ENCODE measurements at places on chromosomes 7 and 10. TPM values are rescaled to one million over a fixed set of nuclear protein-coding genes. Genes with fewer than 3 reads are reported as not detected.

MSMB gene
- total RNA-seq, result 0.64 TPM

EPHB6 gene
- 18.5 TPM for total RNA-seq

CFAP70 gene
- total RNA-seq, result 11.2 TPM

SUV39H2 gene
- total RNA-seq, result 7.7 TPM

DNA sequence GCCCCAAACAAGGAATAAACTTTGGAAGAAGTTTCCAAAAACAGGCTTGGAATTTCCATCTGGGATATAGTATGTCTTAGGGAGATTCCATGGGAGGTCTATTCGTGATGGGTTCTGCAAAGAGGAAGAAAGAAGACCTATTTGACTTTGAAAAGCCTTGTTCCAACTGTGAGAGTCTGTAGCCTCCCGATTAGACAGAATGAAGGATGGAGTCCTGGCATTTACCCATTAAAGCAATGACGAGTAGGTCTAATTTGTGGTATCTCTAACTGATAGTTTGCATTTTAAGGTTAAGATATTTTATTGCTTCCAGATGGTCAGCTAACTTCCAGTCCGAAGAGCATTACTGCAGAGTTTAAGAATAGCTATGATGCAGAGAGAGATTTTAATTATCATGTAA lies 19.5 kb upstream of the GALNT17 start:
- no peaks in the 10 kb centered on the region for H3K27me3 ChIP-seq
- H3K4me1 ChIP-seq, result no peaks in the 10 kb centered on the region
- H3K27ac ChIP-seq, result no peak overlapping the region
- H3K4me3 ChIP-seq, result no peak overlapping the region
- DNase-seq, result no peak

DNA sequence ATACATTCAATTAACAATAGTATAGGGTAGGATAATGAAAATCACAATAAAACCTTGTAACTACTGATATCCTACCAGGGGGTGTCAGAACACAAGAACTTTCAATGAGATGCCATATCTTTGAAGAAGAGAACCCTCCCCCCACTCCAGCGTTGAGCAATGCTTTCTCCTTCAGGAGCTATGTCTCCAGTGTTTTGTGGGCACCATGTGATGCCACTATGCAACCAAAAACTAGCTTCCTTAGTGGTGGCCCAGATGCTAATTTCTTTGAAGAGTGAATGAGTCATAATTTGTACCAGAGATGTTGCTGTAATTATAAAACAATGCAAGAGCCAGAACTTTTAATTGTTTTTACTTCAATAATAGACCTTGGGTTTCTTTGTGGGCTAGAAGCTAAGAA lies 76.0 kb upstream of the ADO start:
- no peaks in the 10 kb centered on the region for H3K36me3 ChIP-seq
- H3K4me3 ChIP-seq, result no peak overlapping the region
- H3K4me1 ChIP-seq, result no peaks in the 10 kb centered on the region
- no peaks in the 10 kb centered on the region for H3K27me3 ChIP-seq
- DNase-seq, result no peak

DNA sequence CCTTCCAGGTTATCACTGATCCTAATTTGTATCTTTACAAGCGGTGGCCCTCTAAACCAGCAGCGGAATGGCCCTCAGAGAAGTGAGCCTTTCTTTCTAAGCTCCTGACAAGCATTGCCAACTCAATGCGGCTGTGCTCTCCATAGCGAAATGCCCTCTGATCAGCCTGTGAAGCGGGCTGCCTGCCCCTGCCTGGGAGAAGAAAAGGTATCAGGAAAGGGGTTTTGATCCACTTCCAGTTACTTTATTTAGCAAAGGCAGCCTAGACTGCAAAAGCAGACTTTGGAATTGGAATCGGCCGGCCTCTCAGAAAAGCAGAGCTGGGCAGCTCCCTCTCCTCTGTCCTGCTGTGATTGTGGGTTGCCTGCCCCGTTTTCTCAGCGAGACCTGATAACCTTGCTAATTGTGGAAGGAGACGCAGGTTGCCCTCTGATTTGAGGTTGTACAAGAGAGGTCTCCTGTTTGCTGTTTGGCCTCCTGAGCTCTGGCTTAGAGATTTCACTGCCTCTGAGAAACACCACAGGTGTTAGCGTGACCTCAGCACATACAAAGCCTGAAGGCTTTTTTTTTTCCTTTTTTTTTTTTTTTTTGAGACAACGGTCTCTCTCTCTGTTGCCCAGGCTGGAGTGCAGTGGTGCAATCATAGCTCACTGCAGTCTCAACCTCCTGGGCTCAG lies 53.9 kb upstream of the SH2B2 start:
- H3K36me3 ChIP-seq, result peaks cover 4% of the 10 kb centered on the region
- no peaks in the 10 kb centered on the region for H3K4me1 ChIP-seq
- H3K27me3 ChIP-seq, result no peaks in the 10 kb centered on the region

- no peak overlapping the region for H3K27ac ChIP-seq
- H3K4me1 ChIP-seq, result no peaks in the 10 kb centered on the region
- H3K27me3 ChIP-seq, result peaks cover under 1% of the 10 kb centered on the region
- H3K4me3 ChIP-seq, result no peak overlapping the region
- H3K36me3 ChIP-seq, result no peaks in the 10 kb centered on the region
- no peak for DNase-seq
These were observed 77.6 kb downstream of the C10orf90 start for GRCh38 chr10:126592901-126593300.

- H3K36me3 ChIP-seq, result no peaks in the 10 kb centered on the region
- no peaks in the 10 kb centered on the region for H3K27me3 ChIP-seq
- no peaks in the 10 kb centered on the region for H3K4me1 ChIP-seq
These were observed 18.4 kb downstream of the EEPD1 start for GRCh38 chr7:36171503-36171902.

DNA sequence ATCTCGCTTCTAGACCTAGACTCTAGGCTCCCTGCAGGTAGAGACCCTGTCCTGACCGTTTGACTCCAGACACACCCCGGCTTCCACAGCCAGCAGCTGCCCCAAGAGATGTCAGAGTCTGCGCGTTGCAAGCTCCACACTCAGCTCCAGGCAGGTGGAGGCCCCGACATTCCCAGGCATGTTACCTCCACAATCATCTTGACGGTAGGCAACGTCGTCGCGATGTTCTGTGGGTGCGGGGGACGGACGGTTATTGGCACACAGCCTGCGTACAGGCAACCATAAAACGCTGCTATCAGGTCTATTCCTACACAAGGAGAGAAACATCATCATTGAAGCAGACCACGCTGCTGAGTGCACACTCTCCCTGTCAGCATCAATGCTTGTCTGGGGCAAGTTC lies 213.2 kb downstream of the ZMYND11 start:
- no peaks in the 10 kb centered on the region for H3K4me1 ChIP-seq
- DNase-seq, result no peak
- H3K27me3 ChIP-seq, result no peaks in the 10 kb centered on the region
- H3K4me3 ChIP-seq, result no peak overlapping the region

DNA sequence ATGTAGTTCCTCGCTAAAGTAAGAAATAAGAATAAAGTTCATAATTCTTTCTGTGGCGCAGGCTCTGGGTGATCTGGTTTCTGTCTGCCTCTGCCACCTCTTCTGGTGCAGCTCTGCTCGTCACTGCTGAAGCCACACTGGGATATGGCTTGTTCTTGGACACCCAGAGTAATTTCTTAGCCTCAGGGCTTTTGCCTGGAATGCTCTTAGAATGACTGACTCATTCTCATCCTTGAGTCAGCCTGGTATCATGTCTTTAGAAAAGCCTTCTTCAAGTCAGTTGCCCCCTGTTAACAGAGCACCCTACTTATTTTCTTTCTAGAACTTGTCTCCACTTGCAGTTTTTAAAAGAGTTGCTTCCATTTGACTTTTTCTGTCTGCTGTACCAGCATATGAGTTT lies 2.0 kb downstream of the ZSCAN25 start:
- DNase-seq, result no peak
- H3K27ac ChIP-seq, result no peak overlapping the region
- no peak overlapping the region for H3K4me3 ChIP-seq

DNA sequence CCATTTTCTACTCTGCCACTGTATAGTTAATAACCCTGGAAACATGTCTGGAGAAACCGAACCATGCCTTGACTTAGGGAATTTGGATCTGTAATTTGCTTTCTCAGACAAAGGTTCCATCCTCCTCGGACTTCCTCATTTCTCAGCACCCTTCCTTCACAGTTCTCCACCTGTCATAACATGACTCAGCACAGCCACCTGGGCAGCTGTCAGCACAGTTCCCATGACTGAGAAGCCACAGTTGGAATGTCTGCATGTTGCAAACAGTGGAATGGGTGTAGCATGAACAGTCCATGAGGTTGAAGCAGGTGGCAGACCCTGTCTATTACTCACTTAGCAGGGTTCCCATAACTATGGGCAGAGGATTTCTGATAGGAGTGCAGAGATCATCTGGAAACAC lies 634 bp upstream of the OR9A4 start:
- H3K4me1 ChIP-seq, result no peaks in the 10 kb centered on the region
- H3K27ac ChIP-seq, result no peak overlapping the region
- no peaks in the 10 kb centered on the region for H3K36me3 ChIP-seq
- no peak overlapping the region for H3K4me3 ChIP-seq
- no peak for DNase-seq

GRCh38 chr10:70513848-70514309 lies 35.3 kb downstream of the PALD1 start:
- H3K27me3 ChIP-seq, result no peaks in the 10 kb centered on the region
- no peak for DNase-seq
- H3K4me1 ChIP-seq, result peaks cover 11% of the 10 kb centered on the region
- no peaks in the 10 kb centered on the region for H3K36me3 ChIP-seq
- no peak overlapping the region for H3K27ac ChIP-seq

- no peak overlapping the region for H3K27ac ChIP-seq
- H3K27me3 ChIP-seq, result no peaks in the 10 kb centered on the region
These were observed 15.2 kb downstream of the NPY start for GRCh38 chr7:24299192-24299591.

DNA sequence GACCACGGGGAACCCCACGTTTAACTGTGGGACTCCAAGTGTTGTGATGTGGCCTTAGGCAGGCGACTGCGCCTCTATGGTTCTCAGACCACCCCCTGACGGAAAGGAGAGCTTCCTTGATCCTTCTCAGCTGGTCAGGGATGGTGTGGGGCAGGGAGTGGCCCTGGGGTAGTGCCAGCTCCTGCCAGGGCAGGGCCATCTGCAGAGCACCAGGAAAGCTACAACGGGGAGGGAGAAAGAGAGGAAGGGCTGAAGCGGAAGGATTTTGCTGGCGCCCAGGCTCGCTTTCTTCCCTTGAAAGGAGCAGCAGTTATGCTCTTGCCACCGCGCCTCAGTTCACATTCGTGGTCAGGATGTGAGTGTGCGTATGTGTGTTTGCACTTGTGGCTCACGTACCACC lies 74.9 kb upstream of the PCBD1 start:
- no peaks in the 10 kb centered on the region for H3K27me3 ChIP-seq
- H3K4me3 ChIP-seq, result no peak overlapping the region
- DNase-seq, result no peak
- no peak overlapping the region for H3K27ac ChIP-seq
- no peaks in the 10 kb centered on the region for H3K36me3 ChIP-seq

Measured in lung (tissue), 17 donors.